ENCODE measurements at places on chromosomes 1 and 21.

DNA sequence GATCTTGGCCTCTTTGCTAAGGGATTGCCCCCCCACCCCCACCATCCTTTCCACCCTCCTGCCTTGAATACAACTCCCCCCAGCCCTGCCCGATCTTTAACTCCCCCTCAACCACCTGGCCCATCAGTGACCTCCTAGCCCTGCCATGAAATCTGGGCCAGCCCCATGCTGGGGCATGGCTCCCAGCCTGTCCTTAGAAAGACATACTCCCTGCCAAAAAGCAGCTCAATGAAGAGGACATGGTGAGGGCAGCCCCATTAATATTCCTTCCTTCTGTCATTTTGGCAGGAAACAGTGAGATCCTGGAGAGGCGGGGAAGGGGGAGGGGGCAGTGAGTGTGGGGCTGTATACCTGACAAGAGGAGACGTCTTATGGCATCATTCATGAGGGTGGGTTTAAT, 66.8 kb upstream of the DISP3 start:
- DNase-seq: no peak

DNA sequence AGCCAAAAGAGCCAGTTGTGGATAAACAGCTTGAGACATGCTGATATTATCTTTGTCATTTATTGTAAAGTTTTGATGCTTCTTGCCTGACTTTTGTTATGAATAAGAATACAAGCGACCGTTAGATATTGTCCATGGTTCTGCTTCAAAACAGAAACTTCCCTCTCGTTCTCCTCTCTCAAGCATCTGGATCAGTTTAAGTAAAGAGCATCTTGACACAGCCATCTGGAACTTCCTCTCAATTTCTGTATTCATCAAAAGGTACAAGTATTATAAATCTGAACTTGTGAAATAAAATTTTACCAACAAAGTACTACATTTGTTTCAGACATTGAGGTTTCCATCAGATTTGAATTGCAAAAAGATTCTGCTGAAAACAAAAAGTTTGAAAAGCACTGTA, 36.4 kb upstream of the CLDN14 start:
- no peak for DNase-seq

GRCh38 chr1:9025449-9025848, 774 bp downstream of the SLC2A7 start:
- DNase-seq: no peak

DNA sequence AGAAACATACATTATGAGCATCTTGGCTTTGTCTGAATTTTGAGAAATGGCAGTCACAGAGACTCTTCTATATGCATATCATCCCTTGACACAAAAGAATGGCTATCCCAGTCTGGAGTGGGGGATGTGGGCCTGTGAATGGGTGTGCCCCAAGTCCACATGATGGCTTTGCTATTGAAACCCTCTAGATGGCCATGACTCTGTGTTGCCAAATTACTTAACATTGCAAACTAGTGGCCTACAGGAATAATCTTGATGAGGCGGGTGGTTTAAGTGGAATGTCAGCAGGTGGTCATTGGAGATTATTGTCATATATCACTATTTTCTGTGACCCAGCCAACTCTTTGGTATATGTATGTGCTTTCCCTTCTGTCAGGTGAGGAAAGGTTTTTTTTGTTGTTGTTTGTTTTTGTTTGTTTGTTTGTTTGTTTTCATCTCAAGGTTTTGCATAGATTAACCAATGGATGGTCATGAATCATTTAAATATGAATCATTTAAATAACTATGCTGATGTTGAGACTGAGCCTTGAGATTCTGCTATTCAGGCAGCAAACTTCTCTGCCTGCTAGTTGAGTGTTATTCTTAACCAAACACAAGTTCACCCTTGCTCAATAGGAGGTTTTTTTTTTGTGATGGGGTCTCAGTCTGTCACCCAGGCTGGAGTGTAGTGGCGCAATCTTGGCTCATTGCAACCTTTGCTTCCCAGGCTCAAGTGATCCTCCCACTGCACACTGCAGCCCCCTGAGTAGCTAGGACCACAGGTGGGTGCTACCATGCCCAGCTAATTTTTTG, 103.0 kb downstream of the NOS1AP start:
- no peak for DNase-seq

DNA sequence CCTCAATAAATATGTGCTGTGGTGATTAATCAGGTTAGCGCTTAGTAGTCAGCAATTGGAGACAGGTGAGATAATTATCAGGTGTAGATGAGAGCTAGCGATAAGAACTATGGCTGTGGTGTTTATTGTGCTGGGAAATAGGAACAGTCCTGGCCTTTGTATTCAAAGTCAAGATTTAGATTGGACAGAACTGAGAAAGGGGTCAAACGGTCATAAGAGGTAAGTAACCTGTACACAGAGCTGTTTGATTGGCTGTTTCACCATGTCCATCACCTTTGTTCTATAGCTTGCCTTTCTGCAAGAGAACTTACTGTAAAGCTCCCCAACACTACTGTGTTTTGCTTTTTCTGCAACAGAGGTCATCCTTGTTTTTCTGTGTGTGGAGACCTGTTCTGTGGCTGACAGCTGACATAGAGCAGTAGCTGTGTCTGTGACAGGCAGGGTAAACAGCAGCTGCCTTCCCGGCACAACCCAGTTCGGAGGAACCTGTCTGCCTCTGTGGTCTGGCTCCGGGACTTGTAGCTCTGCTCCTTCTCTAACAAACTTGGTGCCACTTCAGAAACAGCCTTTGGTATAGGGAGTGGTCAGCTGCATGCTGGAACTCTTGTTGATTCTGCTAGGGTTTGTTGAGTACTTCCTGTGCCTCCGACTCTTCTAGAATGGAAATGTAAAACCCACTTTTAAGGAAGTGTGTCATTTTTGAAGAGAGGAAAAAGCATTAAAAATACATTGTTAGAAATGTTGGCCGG, 21.1 kb upstream of the CDC42 start:
- DNase-seq: no peak

DNA sequence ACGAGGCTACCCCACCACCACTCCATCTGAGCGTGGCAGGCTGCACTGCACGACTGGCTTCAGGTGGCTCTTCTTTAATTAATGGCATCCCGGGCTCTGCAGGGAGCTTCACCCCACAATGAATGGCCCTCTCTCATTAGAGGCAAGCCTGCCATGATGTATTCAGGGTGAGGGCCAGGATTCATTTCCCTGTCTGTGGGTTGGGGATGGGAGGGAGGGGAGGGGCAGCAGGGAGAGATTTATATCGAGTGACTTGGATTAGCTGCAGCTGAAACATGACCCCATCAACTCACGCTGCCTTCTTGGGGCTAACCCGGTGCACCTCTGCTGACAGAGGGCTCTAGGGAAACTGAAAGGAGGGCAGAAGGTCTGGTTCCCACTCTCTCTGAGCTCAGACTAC, 54.2 kb downstream of the ERI3 start:
- no peak for DNase-seq

DNA sequence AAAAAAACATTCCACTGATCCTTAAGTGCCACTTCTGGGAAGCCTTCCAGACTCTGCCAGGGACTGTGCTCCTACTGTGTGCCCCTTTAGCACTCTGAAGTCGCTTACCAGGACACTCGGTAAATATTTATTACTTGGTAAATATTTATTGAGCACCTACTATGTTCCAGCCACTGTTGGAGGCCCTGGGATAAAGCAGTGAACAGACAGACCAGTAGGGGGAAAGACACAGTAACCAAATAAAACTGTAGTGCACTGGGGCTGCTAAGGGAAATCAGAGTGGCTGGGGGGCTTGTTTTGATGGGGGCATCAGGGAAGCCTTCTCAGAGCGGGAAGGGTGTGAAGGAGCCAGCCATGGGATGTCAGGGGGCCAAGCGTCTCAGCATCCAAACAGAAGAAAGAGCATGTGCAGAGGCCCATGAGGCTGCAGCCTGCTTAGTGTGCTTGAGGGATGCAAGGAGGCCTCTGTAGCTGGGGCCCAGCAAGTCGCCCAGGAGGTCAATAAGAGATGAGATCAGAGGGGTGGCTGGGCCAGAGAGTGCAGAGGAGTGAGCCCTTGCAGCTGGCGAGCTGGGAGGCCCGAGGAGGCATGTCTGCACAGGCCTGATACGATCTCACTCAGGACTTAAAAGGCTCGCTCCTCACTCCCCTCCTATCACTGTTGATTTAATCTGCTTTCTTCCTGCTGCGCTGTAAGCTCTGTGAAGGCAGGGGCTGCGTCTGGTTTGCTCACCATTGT, 28.6 kb downstream of the KAZN start:
- no peak for DNase-seq

- no peak for DNase-seq
Measured at GRCh38 chr1:67281244-67281643, 26.4 kb upstream of the IL12RB2 start.

- no peak for DNase-seq
Measured at GRCh38 chr21:43767984-43768867, 7.9 kb downstream of the CSTB start.

GRCh38 chr1:38516560-38516959, 343.0 kb downstream of the RRAGC start:
- DNase-seq: no peak

- DNase-seq: no peak
Measured at GRCh38 chr1:202007805-202008489, 2.4 kb upstream of the ELF3 start.

DNA sequence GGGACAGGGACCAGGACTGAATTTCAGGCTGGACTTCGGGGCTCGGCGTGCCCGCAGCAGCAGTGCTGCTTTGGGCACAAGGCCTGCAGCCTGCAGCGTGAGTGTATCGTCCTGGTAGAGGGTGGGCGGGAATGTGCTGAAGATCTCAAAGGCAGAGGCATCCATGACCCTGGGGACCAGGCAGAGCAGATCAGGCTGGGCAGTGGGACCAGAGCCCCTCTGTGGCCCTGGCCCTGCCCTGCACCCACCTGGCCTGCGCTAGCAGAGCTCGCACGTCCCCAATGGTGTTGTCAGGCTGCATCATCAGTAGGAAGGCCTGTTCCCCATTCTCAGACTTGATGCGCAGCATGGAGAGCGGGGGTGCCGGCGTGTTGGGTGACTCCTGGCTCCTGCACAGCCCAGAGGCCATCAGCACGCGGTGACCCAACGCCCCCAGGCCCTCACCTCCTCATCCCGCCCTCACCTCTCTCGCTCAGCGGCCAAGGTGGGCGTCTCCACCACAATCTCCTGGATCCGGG, 2.6 kb downstream of the SH3BGRL3 start:
- DNase-seq: no peak

DNA sequence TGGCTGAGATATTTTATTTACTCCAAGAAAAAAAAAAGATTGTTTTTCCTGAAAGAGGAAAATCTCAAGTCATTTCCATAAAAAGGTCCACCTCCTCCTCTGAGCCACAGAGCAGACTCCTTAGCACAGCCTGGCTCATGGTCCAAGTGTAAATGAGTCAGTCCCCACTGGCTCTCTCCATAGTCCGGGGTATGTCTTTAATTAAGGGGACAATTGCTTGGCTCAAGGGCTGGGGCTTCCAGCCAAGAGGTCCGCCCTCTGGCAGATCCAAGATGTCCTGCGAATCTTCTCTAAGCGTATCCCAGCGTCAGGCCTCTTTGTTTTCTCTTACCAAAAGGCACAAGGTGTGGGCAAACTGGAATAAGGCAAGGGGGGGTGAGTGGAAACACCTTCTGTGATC, 33.3 kb downstream of the FOXD2 start:
- DNase-seq: no peak

GRCh38 chr21:28235169-28235895, 757.3 kb downstream of the LTN1 start:
- no peak for DNase-seq

GRCh38 chr1:170967042-170967910, 31.9 kb downstream of the MROH9 start:
- DNase-seq: peak; percentile 23

DNA sequence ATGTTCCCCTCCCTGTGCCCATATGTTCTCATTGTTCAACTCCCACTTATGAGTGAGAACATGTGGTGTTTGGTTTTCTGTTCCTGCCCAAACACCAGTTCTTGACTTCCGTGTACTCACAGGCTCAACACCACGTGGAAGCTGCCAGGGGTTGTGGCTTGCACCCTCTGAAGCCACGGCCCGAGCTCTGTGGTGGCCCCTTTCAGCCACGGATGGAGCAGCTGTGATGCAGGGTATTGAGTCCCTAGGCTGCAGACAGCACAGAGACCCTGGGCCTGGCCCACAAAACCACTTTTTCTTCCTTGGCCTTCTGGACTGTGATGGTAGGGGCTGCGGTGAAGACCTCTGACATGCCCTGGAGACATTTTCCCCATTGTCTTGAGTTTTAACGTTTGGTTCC, 111.6 kb downstream of the SYT14 start:
- DNase-seq: no peak

DNA sequence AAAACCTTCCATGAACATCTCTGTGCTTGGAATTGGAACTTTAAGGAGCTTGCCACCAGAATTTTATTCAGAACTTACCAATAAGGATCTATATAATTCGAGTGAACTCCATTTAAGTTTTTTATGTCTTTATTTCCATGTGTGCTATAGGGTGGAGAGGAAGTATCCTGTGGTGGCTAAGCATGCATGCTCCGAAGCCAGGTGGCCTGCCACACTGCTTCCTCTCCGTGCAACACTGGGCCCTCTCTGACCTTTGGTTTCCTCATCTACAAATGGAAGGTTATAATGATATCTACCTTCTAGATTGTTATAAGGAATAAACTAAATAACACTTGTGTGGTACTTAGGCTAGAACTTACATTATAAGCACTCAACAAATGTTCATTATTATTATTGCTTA, 382.1 kb downstream of the PTPRC start:
- DNase-seq: no peak

- DNase-seq: no peak
Measured at GRCh38 chr1:161162052-161162451, 2.8 kb downstream of the USP21 start.

Measured in GM10248 (cell line).